ENCODE measurements at places on chromosomes 12 and 14.
A peak's percentile ranks its signal among the peaks of the same experiment; 100 is the strongest.

GRCh38 chr12:121476477-121476876, 76.6 kb downstream of the RNF34 start:
- no peak for DNase-seq

DNA sequence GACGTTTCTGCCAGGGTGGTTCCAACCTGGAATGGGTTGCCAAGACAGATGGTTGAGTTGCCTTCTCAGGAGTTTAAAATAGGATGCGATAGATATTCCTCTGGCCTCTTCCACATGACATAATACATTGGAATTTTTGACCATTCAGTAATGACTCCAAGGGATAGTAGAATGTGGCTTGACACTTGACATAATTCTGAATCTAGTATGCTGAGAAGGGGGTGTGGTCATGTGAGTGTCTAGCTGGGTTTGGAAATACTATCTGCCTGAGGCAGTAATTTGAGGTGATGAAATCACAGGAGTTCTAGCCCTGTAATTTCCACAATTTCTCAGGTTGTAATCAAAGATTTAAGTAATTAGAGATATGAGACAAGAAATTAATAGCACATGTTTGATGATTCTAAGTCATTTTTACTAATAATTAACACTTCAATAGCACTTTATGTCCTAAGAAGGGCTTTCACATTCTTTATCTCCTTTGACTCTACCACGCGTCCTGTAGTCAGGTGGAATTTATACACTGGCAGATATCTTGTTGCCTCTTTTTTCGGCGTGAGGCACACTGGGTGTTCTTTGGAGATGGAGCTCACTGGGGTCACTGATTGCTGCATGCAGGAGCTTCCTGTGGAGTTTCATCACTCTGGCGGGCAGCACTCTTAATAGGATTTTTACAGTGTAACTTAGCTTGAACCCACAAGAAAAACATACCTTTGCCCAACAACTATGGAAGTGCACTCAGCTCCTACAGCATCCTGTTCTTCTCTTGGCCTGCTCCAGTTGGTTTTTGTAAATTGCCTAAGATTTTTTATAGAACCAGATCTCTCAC, 3.2 kb upstream of the AMIGO2 start:
- DNase-seq = peak; percentile 90

DNA sequence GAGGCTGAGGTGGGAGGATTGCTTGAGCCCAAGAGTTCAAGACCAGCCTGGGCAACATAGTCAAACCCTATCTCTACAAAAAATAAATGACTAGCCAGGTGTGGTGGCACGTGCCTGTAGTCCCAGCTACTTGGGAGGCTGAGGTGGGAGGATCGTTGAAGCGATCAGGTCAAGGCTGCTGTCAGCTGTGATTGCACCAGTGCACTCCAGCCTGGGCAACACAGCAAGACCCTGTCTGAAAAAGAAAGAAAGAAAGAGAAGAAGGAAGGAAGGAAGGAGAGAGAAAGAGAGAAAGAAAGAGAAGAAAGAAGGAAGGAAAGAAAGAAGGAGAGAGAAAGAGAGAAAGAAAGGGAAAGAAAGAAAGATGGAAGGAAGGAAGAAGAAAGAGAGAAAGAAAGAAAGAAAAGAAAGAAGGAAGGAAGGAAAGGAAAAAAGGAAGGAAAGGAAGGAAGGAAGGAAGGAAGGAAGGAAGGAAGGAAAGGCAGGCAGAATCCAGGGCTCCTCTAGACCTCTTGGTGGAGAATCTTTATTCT, 71.5 kb upstream of the FBRSL1 start:
- DNase-seq = no peak

DNA sequence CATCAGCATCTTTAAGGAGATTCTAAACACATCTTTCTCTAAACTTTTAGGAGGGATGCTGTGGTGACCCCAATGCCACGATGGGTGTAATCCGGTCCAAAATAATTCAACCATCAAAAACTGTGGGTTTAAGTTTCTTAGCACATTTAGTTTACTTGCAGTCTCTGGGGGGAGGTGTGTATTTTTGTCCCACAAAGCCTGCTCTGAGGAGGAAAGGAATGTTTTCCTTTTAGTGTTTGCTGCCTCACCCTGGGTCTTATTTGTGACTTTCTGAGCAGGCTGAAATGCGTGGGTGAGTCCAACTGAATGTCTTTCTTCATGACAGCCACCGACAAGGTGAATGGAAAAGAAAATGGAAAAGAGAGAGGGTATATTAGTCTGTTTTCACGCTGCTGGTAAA, 1324.7 kb downstream of the AACS start:
- no peak for DNase-seq

- no peak for DNase-seq
These were observed 237.0 kb downstream of the KIF21A start for GRCh38 chr12:39205969-39206368.

DNA sequence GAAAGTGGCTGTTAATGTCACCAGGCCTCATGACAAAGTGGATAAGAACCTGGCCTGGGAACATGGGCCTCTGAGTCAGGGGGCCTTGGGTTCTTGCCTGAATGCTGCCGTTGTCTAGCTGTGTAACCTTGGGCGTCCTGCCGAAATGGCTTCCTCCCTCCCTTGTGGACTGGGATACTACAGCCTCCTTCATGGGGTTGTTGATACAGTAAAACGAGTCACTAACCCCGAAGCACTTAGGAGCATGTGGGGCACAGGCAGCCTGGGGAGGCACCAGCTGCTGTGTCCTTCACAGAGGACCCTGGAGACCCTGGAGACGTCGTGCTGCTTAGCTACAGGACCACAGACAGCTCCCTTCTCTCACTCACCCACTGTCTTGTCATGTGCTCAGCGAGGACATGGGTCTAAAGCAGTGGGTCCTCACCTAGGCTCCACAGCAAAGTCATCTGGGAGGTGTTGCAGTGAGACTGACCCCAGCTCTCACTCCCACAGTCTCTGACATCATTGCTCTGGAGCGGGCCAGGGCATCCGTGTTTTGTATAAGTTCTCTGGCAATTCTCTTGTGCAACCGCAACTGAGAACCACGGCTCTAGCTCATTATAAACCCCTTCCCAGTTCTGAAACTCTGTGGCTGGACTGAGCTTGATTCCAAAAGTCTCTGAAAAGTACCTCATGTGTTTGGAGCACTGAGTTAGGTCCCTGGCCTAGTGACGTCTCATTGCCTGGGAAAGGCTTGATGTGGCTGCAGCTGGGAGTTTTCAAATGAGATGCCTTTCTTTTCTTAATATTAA, 42.1 kb downstream of the SERPINA3 start:
- no peak for DNase-seq

GRCh38 chr14:66284346-66284745, 201.8 kb upstream of the CCDC196 start:
- peak; percentile 44 for DNase-seq

- DNase-seq = no peak
These were observed 12.8 kb downstream of the LRCOL1 start for GRCh38 chr12:132597333-132598316.

DNA sequence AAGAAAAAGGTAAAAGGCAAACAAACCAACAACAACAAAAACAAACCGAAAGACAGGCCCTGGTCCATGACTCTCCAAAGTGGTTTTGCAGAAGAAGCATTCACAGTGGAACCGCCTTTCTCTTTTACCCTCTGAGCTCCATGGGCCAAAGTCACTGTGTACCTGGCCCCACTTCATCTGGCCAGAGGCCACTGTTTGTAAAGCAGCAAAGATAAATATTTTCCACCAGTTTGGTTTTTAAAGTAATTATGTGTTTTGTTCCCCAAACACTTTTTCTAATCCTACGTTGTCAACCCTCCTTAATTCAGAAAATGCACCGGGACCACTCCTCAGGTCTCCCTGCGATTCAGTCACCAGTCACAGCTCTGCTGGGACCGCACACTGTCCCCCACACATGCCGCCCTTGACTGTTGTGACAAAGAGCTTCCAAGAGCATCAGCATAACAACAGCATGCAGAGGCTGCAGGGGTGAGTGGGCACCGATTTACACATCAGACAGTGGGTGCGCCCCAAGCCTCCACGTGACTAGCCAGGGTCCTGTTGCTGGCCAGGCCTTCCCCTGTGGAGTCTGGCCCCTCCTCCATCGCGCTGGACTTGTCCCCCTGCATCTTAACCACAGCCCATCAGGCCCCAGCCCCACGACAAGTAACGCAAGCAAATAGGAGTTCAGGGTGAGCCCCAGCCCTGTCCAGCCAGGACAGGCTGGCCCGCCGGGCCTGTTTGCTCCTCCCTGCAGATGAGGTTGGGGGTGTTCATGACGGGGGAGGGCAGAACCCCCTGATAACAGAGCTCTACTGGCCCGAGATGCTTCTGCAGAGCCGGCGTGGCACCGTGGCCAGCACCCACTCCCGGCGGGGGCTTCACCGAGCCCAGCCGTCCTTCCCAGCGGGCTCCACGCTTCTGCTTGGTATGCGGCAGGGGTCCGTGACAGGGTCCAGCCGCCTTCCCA, 65.2 kb upstream of the DIO3 start:
- DNase-seq = no peak

DNA sequence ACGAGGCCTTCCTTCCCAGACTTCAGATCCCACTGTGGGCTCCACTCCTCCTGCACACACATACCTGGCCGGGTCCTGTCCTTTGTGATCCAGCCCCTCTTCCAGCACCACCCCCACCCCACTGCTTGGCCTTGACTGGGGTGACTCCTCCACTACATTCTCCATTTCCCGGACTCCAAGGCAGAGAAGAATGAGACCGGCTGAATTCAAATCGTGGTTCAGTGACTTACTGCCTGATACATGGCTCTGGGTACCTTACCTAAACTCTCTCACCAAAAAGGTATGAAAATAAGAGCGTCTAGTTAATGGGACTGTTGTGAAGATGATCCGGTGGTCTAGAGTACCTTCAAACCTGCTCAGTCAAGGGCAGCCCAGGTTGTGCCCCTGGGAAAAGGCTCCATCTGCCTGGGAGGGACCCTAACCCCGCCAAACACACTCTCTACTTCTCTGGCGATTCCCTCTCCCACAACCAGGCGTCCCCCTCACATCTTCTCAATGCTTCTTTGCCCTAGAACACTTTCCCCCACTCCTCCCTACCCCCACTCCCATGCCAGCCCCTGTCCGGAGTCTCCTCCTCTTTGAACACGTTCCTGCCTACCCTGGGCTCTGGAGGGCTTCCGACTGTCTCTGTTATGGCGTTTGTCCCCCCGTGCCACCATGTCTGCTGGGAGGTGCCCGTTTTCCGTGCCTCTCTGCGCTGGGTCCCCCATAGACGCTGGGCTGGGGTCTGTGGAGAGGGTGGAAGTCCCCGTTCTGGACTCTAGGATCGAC, 1.5 kb upstream of the ZBTB42 start:
- no peak for DNase-seq

DNA sequence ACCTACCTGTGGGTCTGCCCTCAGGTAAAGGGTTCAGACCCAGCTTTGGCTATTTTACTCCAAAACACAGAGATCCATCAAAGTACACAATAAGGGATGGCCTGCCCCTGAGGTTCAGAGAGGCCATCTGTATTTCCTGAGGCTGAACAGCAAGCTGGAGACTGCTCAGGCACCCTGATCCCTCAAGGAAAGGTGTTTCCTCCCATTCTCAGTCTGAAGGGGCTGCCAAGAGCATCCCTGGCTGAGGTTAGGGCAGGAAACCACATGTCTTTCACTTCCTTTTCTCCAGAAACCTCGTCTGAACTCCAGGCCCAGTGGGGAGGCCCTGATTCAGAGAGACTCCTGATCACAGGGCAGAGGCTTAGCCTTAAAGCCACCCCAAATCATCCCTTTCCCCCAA, 1.5 kb downstream of the RILPL1 start:
- DNase-seq = no peak

- no peak for DNase-seq
These were observed 1.8 kb downstream of the GLI1 start for GRCh38 chr12:57461276-57461916.

DNA sequence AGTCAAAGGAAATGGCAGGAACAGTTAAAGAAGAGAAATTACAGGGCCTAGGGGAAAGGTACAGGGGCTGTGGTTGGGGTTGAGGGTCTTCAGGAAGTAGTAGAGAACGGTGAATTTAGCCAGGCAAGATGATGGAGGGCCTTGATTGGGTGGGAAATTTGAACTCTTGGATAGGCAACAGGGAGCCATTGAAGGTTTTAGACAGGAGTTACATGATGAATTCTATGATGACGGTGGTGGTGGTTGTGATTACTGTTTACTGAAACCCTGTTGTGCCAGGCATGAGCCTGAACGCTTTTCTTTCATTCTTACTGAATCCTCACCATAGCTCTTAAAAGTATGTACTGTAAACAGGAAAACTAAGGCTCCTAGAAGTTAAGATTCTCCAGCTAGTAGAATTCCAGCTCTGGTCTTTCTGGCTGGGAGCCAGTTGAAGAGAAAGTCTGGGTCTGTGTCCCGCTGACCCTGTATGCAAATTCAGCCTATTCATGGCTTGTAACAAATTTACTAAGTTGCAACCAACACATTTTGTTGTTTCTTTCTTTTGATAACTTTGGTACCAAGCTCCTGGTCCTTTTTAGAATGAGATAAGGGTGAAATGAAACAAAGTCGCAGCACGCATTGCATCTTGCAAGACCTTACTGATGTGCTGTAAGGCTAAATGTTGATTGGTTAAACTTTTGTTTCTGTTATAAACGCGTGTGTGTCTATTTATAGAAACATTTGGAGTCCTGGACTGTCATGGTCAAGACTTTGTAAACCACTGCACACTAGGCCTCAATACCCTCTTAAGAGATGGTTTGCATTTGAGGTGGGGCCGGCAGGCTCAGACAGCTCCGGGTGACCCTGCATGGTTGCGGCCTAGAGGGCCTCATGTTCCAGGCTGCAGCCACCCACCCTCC, 6.0 kb downstream of the ORAI1 start:
- DNase-seq = no peak

- no peak for DNase-seq
These were observed 1.2 kb downstream of the SRSF9 start for GRCh38 chr12:120468325-120468820.

DNA sequence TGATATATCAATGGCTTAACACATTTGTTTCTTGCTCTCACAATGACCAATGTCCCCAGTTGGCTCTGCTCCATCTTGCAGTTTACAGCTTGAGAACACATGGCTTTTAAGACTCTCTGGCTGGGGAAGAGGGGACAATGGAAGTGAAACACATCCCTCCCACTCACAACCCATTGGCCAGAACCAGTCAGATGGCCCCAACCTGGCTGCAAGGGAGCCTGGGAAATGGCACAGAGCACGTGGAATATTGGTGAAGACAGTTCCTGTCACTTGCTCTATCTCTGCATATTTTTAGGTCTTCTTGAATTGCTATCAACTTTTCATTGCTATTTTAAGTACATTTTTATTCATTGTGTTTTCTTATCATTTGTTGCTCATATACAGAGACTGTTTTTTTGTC, 345.4 kb downstream of the MED13L start:
- DNase-seq = no peak

DNA sequence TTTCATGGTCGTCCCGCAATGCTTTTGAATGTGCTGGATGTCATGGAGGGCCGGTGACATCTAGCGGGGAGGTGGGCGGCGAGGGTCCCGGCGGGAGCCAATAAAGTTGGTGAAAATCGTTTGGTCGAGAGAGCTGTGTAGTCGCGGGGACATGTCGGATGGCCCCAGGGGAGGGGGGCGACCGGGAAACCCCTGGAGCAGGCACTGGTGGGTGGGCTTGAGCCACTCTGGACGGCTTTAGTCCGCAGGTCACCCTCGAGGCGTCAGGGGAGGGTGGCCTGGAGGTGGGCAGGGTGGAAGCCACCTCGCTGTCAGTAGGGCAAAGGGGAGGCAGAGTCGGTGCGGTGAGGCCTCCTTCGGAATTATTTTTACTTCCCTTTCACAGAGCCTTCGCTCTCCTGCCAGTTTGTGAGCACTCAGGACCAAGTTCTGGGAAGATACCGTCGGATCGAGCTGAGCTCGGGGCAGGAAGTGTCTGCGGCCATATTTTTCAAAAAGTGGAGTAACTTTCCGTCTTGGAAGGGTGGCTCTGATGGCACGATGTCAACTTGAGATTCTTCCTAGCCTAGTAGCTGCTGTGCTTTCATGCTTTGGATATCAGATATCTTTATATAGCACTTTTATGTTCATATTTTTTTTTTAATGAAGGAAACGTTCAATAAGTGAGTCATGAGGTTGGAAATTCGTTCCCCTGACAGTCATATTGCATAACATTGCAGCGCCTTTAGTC, 28.2 kb downstream of the WBP11 start:
- DNase-seq = no peak

Measured in kidney epithelial cell (primary cell).